ENCODE measurements at places on chromosomes 11 and 22.

- no peak for DNase-seq
Observed at GRCh38 chr11:114185436-114185835, 110.8 kb upstream of the NNMT start.

DNA sequence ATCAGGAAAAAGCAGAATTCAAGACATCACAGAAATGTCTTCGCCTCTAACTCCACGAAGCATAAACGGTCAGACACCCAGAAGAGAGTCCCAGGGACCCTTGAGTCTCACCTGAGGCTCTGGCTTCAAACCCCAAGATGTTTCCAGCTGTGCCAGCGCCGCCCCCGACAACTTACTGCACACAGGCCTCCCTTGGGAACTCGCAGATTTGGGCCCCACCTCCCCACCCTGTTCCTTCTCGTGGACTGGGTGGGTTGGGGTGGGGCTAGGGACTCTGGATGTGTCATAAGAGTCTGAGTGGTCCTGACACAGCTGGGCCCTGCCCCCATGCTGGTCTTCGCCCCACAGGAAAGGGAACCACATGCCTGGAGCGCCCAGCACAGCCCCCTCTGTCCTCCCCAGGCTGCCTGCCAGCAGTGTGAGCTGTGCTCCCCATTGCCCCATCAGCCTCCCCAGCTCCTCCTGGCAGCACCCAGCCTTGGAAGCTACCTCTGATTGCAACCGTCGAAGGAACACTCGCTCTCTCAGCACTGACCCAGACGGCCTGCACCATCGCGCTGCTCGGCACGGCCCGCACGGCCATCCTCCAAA, 147.5 kb downstream of the CRYBB2 start:
- no peak for DNase-seq

DNA sequence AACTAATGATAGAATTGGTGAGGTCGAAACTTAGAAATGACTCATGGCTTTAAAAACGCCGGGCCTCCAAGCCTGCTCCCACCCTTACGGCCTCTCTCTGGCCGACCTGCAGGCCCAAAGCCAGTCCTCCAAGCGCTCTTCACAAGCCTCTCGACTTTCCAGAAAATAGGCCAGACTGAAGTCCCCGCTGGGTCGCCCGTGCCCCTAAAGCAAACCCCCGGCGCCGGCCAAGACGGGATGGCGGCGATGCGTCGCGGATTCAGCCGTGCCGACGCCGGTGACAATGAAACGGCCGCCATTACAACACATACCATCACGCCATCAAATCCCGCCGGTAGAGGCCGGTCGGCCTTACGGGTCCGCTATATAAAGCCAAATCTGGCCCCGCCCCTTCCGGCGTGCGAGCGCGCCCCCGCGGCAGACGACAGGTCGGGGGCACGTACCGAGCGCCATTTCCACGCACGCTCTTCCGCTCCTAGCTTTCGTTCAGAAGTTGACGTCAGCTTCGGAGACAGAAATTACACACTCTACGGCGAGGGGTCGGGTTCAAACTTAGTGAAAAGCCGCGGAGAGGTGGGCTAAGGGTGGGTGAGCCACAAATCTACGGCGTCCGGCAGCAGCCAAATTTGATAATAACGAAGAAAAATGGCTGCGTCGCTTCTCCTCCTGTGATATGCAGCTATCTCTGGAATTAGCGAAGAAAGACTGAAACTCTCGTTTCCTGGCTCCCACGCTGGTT, at the start of gene RPL3:
RPL3 (minus strand) TSS at position 340 of the 739 bp plus-strand sequence; CDS start at position 314, 26 bp downstream.
- peak; percentile 95 for DNase-seq

DNA sequence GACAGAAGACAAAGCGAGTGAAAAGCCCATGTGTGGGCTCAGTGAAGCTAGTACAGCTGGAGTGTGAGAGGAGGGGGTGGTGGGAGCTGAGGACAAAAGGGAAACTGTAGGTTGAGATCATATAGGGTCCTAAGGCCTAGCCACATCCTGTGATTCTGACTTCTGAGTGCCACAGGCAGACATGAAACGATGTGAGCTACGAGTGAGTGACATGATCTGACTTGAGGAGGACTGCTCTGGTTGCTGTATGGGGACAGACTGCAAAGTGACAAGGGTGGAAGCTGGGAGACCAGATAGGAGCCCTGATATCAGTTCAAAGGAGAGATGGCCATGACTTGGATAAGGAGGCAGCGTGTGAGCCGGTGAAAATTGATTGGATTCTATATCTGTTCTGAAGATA, 85.4 kb downstream of the MICAL2 start:
- no peak for DNase-seq

GRCh38 chr22:31378123-31378522, 21.3 kb upstream of the DRG1 start:
- DNase-seq: no peak

DNA sequence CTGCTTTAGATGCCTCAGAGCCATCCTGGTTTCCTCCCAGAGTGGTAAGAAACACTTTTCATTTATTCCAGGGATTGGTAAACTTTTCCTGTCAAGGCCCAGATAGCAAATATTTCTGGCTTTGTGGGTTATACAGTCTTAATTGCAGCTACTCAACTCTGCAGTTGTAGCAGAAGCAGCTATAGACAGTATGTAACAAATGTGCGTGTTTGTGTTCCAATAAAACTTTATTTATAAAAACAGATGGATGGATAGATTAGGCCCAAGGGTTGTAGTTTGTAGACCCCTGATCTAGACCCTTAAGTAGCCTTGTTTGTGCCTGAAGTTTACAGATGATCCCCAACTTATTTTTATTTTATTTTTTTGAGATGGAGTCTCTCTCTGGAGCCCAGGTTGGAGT, 17.9 kb downstream of the NNMT start:
- no peak for DNase-seq

DNA sequence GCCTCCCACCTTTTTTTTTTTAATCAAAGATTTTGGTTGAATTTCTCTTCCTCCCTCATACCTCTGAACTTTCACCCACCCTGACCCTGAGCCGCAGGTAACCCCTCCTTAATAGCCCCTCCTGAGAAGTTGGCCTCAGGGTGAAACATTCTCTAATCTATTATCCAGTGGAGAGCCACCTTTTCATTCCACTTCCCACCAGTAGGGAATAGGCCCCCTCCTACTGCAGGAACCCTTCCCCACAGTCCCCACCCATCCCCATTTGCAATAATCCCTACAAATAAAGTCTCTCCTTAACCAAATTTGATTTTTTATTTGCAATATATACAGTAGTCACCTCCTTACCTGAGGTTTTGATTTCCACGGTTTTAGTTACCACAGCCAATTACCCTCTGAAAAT, 2.1 kb upstream of the SLC35F2 start:
- DNase-seq: no peak

- DNase-seq: peak; percentile 92
Observed at GRCh38 chr11:65488273-65489034, 10.4 kb upstream of the MALAT1 start.

GRCh38 chr11:91795139-91795887, 429.3 kb upstream of the FAT3 start:
- DNase-seq: no peak

DNA sequence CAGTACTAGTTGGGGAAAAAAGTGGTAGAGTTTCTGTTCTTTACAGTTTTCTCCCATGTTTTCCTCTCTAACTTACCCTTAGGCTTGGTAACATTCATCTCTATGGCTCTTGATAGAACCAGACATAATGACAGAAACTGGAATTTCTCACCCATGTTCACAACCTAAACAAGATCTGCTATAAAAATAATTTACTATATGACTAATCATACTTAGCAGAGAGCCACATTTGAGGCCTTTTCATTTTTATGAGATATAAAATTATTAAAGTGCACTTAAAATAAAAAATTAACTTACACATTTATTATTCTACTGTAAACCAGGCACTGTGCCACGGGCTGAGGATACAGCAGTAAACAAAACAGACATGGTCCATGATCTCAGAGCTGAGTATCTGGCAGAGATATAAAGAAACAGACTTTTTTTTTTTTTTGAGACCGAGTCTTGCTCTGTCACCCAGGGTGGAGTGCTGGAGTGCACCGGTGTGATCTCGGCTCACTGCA, 98.1 kb downstream of the GAB2 start:
- no peak for DNase-seq

- no peak for DNase-seq
Observed at GRCh38 chr22:35993048-35993714, 35.4 kb downstream of the RBFOX2 start.

DNA sequence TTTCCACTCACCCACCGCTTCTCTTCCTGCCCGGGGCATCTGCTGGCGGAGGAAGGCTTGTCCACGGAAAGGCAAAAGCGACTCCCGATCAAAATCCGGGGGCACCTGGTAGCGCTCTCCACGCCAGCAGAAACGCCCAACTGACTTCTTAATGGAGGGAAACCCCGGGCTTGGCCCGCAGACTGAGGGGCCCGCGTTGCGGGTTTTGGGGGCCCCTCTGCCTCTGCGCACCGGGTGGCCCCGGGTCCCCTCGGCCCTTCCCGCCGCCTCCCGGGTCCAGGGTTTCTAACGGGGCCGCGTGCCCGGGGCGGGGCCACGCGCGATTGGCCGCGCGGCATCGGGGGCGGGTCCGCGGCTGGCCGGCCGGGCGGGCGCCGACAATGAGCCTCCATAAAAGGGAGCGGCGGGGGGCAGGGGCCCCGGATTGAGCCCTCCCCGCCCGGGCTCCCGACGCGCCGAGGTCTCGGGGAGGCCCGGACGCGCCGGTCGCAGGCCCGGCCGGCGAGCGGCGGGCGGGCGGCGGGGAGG, at the start of gene SPINDOC:
SPINDOC (plus strand) TSS at position 422 of the 528 bp plus-strand sequence. CDS start 231 bp downstream, outside the sequence.
- peak; percentile 93 for DNase-seq

- DNase-seq: no peak
Observed at GRCh38 chr11:46321757-46322156, 25.5 kb upstream of the DGKZ start.

DNA sequence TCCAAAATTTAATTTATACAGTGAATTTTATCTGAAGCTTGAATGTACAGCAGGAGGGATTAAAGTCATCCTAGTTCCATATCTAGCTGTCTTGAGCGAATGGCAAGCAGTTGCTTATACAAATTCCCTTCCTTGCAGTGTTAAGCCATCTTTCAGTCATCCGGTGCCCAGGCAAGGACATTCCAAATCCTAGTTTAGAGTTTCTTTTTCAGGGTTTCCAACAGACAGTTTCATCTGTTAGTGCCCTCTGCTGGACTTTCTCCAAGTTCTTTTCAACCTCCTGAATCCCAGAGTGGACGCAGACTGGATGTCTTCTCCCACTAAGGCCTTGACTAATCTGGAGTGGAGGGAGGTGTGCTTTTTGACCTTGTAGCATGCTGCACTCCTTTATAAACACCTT, 45.4 kb downstream of the GRAMD1B start:
- DNase-seq: no peak

DNA sequence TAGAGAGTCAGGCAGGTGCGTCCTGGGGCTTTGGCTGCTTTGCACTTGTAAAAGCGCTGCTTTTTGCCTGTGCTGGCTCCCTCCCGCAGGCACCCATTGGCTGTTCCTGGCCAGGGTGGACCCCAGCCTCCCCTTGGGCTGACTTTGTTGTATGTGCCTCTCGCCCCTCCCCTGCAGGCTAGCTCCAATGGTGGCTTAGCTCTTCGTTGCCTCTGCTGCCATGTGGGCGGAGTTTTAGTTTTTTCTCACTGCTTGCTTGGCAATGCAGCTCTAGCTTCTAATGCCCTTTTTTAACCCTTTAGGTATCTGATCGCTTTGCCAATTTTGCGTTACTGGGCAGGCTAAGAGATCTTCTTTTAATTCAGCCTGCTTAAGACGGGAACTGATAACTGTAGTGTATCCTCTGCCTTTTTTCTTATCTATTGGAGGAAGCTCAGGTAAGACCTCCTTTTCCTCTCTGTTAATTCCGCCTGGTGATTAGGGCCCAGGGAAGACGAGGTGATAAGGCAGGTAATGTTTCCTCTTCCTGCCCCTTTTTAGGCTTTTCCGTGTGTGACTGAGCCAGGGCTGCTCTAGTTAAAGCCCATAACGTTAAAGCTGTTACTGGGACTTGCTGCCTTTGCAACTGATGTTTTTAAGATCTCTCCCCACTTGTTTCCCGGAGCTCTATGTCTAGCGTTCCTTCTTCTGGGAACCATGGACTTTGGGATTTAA, 11.7 kb upstream of the GLYATL1 start:
- no peak for DNase-seq

GRCh38 chr11:91406009-91406408, 818.6 kb upstream of the FAT3 start:
- no peak for DNase-seq

DNA sequence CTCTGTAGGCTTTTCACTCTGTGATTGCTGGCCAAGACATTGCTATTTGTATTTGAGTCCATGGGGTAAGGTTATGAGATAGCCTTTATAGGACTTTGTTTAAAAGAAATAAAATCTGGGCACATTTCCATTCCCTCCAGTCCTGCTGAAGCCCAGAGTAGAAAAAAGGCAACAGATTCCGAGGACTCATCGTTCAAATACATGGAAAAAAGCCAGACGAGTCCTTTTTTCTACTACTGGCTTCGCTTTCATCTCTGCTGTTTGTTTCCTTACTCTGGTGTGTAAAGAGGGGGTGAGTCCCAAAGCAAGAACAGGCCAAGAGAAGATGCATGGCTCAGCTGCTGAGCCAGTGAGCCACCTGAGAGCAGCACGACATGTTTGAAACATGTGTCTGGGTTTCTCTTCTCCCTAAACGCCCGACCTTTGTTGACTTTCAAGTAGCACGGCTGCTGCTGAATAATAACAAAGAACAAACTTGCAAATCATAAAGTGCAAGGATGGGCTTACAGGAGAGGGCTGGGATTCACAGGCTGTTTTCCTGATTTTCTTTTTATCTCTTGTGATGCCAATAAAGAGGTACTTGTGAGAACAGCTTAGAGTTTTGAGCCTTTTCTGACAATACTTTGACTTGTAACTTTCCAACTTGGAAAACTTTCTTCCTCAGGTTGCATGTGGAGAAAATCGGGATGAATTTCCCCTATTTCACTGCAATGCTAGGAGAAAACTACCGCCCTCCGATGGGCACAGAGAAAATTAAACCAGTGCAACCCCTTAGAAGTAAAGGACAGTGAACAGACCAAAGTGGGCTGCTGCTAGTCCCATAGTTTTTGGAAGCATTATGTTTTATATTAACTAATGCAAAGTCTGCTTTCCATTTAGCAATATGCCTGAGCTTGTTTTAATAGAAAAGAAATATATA, 195.2 kb upstream of the RAG2 start:
- DNase-seq: no peak

- no peak for DNase-seq
Observed at GRCh38 chr22:31652088-31652487, 9.9 kb downstream of the PISD start.

DNA sequence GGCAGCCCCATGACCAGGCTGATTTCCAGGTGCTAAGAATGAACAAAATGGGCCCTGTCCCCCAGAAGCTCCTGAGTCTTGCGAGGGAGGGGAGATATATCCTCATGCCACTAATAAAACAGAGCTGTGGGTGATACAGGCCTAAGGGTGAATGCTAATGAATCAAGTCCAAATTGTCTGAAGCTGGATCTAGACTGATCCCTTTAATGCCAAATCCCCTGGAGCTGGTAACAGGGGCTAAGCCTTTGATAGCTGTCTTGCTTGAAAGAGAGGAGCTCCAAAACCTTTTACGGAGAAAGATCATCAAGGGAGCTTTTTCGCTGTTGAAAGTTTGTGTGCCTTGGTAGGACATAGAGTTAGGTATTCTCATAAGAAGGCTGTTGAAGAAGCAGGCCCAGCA, 79.7 kb downstream of the PPFIBP2 start:
- no peak for DNase-seq

- DNase-seq: no peak
Observed at GRCh38 chr11:123505546-123506299, 75.7 kb downstream of the GRAMD1B start.
